ENCODE measurements at places on chromosomes 4 and X.

DNA sequence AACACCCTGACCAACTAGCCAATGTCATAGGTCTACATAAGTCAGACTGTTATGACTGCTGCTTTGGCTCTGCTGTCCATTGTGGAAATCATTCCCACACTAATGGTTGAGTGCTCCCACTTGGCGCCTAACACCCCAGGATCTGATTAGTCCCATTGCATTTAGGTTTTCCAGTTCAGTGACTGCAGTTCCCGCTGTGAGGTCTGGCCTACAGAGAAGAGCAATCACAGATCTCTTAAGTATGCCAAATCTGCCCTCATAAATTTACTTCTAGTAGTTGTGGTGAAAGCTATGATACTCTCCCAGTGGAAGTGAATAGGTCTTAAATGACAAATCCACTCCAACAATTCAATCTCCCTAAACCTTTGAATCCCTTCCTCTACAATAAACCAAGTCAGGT lies 77.3 kb upstream of the IL2 start:
- no peak for DNase-seq

DNA sequence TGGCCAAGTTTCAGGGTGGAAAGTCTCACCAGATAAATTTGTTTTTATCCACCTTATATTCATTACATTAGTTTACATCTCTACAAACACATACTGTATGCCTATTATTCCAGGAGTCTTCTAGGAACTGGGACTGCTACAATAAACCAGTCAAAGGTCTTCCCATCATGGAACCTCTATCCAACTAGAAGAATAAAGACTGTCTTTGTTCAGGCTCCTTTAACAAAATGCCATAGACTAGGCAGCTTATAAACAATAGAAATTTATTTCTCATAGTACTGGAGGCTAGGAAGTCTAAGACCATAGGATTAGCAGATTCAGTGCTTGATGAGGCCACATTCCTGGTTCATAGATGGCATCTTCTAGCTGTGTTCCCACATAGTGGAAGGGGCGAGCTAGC lies 61.6 kb downstream of the PACRGL start:
- no peak for DNase-seq

GRCh38 chr4:42144028-42144427 lies 8.4 kb downstream of the BEND4 start:
- no peak for DNase-seq

DNA sequence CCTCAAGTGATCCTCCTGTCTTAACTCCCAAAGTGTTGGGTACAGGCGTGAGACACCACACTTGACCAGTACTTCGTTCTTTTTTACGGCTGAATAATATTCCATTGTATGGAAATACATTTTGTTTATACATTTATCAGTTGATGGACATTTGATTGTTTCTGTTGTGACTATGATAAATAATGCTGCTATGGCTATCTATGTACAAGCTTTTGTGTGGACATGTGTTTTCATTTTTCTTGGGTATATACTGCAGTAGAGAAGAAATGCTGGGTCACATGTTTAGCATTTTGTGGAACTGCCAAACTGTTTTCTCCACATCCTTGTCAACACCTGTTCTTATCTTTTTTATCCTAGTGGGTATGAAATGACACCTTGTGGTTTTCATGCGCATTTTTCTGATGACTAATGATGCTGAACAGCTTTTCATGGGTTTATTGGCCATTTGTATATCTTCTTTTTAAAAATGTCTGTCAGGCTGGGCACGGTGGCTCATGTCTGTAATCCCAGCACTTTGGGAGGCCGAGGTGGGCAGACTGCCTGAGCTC lies 37.3 kb downstream of the SAT1 start:
- DNase-seq: no peak

DNA sequence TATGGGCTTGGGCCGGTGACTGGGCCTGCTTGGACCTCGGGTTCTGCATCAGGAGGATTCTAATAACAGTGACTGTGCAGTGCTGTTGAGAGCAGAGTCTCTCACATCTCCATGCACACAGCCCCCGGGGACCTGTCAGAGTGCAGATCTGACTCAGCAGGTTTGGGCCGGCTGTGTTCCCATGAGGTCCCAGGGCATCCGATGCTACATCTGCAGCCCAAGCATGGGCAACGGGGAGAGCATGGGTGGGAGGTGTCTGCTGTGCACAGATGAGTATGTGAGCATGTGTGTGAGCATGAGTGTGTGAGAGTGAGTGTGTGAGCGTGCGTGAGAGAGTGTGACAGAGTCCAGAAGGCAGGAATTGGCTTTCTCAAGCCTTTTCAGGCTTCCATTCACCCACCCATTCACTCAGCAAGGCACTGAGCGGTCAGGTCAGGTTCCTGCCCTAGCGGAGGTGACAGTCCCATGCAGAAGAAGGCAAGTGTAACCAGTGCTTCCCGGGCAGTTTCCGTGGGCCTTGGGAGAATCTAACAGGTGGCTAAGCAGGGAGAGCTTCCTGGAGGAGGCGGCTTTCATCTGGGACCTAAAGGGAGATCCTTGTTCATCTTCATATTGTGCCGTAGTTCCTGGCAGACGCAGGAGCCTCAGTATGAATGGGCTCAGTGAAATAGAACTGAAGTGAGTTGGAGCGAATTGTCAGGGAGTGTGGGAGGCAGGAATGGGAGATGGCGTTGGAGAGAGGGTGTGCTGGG lies 62.6 kb downstream of the SORCS2 start:
- no peak for DNase-seq

- no peak for DNase-seq
Observed at GRCh38 chrX:110536816-110537215, 178.2 kb downstream of the RTL9 start.

DNA sequence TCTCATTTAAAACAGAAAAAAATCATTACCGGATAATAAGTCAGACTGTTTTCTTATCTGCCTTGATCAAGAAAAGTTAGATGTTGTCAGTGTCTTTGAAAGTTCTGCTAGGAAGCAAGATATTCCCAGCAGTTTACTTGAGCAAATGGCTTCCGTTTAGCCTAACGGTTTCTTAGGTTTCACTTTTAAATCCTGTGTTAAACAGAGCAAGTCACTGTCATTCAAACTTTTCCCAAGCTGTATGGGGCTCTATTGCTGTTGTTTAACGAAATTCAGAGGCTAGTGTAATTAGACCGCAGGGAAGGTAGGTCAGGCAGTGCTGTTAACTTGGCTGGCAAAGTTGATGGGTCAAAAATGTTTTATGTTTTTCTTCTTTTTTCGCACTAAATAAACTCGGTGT lies 80.3 kb upstream of the NEIL3 start:
- DNase-seq: no peak

All from HS-5 (cell line).